NCI-H1930 (cell line): ENCODE measurements at places on chromosomes 1 and 21.

GRCh38 chr1:11417162-11417561, 61.8 kb upstream of the DISP3 start:
- no peak for DNase-seq

DNA sequence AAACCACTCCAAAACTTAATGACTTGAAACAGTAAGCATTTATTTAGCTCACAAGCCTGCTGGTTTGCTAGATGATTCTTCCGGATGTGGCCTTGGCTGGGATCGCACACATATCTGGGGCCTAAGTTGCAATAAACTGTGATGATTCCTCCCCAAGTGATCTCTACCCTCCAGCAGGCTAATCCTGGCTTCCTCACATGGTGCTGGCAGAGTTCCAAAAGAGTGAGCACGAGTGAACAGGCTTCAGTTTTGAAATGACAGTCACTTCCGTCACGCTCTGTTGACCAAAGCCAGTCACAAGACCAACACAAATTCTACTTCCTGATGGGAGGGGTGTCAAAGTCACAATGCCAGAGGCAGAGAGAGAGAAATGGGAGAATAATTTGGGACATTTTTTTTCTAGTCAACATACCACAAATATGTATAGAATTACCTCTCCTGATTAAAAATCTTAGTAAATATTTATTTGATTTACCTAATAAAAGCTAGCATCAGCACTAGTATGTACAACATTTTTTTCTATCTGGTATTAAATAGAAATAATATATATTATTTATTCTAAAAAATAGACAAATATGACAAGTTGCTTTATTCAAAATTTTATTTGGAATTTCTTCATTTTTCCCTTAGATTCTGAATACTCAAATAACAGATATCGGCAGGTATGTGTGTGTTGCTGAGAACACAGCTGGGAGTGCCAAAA, 292.7 kb downstream of the TPR start:
- DNase-seq = peak; percentile 22

DNA sequence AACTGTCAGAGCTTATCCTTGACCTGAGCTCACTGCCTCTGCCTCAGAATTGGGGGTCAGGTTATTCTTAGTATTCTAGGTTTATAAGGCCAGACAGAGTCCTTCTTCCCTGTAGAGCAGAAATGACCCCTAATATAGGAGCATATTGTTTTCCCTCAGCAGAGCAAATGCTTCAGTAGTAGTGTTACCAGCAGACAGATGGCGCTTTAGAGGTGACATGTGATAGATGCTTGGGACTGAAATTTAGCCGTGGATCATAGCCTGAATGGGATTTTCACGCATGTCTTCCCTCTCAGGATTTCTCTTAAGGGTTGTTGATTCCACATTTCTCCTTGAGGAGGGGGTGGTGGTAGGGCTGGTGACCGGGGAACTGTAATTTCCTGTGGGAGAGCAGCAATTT, 24.5 kb downstream of the ADARB1 start:
- DNase-seq = no peak

DNA sequence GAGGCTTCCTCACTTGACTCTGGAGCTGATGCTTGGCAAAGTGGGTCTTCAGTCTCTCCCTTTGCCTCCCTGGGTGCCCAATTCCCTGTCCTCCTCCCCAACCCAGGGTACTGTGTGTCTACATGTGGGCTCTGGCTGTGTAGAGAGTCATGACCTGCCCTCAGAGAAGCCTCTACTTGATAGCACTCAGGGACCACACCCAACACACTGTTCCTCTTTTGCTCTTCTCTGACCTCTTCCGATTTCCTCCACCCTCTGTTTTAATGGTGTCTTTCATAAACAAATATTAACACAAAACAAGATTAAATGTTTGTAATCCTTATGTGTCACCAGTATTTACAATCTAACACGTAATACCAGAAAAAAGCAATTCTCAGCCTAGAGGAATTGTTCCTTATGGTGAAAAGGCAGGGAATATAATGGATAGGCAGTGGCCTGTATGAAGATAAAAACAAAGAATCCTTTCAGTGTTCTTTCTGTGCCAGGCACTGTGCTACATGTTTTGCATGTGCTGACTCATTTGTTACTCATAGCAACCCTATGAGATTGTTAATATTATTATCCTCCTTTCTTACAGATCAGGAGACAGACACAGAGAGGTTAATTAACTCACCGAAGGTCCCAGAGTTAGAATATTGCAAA, 58.2 kb downstream of the HSD3B1 start:
- no peak for DNase-seq

- DNase-seq = no peak
These were observed 263.5 kb downstream of the SETD4 start for GRCh38 chr21:35796844-35797243.

DNA sequence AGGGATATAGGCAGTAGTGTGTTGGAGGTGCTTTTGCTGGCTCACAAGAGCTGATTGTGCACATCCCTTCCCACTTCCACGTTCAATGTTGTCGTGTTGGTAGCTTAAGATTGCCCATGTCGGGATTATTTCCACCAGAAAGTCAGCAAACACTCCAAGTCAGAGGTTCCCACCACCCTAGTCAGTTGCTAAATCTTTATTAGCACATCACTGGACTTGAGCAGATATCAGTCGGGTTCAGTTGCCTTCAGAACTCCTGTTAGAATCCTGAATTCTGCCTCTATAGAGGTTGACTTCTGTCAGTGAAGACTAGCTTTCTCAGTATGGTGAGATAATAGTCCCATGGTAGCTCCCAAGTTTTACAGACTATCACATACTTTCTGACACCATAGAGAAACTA, 10.5 kb downstream of the AGL start:
- no peak for DNase-seq

DNA sequence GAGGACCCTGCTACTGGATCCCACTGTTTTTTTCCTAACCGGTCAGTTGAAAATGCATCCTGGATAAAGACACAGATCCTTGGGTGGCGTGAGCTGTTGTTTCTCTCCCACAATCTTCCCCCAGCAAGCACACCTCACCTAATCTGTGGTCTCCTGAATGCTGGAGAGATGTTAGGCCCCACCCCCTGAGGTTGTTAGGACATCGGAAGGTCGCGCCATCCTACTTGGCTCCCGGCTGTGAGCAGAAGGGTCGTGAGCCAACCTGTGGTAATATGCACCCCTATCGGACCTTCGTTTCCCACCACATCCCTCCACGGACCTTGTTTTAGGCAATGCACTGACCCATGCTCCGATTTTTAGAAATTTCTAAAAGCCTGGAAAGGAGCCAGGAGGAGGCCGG, 89.9 kb upstream of the IPO9 start:
- DNase-seq = no peak

- peak; percentile 40 for DNase-seq
These were observed 18.2 kb upstream of the MSTO1 start for GRCh38 chr1:155591770-155592169.

DNA sequence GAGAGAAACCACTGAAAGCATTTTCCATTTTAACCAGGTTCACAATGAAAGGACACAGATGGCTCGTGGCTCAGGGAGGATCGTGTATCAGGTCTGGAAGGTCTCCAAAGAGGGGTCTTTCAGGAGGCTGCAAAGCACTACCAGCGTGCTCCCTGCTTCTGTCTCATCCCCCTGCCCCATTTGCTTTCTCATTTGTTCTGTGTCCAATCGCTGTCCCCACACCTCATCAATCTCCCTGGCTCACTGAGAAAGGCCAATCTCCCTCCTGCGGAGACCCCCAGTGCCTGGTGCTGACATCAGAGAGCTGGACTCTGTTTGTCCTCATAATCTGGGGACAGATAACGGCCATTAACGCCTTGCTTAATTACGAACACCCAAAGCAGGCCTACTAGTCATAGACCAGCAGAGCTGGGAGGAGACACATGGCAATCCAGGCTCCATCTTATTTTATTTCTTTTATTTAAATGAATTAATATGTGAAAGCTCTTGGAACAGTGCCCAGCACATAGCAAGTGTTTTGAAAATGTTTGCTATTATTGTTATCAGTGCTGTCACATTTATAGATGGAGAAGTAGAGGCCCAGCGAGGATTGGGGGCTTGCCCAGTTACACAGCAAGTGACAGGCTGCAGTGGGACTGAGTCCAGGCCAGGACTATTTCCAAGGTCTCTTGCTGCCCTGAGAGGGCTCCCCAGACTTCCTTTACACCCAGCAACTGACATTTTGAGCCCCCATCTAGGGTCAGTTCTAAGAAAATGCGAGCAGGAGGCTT, 341.0 kb upstream of the USP24 start:
- DNase-seq = no peak

DNA sequence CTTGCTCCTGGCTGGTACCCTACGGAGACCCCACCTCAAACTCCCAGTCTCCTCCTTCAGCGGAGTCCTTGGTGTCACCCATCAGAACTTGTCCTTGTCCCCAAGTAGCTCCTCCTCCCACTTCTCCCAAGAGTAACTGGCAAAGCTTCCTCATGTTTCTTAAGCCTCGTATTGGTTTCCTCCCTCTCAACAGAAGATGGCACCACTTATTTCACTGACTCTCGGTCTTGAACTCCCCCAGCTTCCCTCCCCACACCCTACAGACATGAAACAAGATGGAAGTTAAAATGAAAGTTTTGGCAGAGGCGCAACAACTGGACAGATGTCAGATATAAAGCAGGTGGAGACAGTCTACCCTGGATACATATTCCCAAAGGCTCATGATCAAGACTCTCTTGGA, 13.4 kb downstream of the RAB7B start:
- no peak for DNase-seq

DNA sequence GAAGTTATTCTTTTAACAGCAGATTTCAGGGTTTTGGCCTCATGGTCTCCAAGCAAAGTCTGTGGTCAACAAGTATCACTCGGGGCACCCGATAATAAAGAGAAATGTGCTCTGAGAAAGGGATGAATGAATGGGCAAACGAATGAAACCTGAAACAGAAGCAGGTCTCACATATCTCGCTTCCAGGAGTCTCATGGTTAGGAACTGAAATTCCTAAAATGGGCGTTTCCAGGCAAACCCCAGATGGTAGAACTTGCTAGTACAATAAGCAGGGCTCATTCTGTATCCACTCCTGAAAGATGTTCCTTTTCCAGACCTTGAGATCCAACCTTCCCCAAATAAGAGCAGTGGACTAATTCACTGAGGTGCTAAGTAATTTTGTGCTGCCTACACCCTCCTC, 87.2 kb downstream of the LAMC2 start:
- no peak for DNase-seq

DNA sequence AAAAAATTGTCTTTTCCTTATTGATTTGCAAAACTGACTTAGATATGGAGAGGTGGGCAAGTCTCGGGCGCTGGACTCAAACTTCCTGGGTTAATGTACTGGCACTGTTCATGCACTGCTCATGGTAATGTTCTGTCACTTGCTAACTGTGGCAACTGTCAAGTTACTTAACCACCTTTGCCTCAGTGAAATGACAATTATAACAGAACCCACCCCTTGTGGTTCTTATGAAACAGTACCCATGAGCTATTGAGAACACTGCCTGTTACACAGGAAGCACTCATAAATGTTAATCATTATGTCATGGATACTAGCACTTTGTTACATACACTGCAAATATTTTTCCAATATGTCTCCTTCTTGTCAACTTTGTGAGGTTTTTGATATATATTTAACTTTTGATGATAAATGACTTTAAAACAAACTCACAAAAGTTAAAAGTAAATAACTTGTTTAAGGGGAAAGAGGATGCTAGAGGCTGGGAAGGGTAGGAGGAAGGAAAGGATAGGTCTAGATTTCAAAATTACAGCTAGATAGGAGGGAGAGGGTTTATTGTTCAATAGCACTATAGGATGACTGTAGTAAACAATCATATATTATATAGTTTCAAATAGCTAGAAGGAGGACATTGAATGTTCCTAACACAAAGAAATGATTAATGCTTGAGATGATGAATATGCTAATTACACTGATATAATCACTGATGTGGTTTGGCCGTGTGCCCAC, 342.5 kb downstream of the ADGRL2 start:
- DNase-seq = no peak

DNA sequence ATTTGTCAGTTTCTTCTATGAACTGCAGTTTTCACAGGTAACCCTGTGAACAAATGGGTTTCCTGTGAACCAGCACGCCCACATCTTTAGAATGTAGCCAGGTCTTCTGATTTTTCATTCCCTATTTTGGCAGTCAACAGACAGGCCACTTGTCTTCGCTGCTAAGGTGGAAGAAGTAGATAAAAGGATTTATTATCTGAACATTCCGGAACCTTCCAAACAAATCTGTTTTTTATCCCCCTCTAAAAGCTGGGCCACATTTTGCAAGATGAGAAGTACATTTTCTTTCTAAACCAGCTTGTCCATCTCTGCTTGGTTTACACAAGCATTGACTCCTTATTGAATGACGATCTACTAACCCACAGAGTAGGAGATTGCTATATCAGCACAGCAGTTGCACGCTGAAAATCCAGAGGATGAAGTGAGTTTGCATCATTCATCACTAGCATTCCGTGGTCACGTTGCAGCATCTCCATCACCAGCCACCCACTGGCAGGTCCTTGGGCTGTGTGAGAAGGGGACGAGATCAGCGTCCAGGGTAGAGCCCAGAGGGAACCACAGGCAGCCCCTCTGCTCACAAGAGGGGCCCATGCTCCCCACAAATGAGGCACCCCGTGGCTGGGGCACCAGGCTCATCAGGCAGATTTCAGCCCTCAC, 83.5 kb downstream of the TOMM20 start:
- no peak for DNase-seq

- no peak for DNase-seq
These were observed 303.0 kb downstream of the KCNT2 start for GRCh38 chr1:196305216-196305615.

DNA sequence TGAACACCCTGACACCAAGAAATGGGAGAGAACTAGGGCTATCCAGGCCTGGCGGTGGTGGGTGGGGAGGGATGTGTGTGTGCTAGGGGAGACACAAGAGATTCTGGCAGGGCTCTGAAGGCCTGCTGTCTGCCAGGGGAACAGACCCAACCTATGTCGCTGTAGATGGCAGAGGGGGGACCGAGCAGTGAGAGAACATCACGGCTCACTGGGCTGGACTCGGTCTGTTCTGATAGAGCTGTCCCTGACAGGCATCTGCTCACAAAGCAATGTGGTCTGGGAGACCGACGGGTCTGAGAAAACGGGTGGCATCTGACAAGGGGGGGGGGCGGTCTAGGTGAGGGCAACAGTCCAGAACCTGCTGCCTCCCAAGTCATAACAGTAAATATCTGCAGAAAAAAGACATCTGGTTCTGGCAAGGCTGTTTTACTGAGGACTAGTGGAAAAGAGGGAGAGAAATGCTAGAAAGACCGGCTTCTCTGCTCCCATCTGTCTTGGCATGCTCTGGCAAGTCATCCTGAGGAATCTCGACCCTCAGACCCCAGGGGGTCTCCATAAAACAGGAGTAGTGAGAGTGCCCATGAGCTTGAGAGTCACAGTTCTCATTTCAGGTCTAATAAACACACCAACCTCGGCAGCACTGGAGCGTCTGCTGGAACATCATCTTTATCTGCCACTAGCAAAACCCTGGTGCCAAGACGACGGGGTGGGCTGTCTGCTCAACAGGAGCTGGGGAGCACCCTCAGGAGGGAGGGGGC, 36.5 kb downstream of the SLC66A1 start:
- no peak for DNase-seq

- no peak for DNase-seq
These were observed 11.4 kb downstream of the PADI3 start for GRCh38 chr1:17260264-17260663.
